ENCODE measurements at places on chromosomes 1 and 21. TPM values are rescaled to one million over a fixed set of nuclear protein-coding genes. Genes with fewer than 3 reads are reported as not detected.

Gene SPRR2E
- total RNA-seq = not detected

Gene TFF2
- not detected for total RNA-seq

Gene ANKRD65
- 8.1 TPM for total RNA-seq

Gene S100A7A
- not detected for total RNA-seq

Gene FGR
- total RNA-seq = 13.0 TPM

Gene C8B
- not detected for total RNA-seq

Gene GBP7
- not detected for total RNA-seq

Gene PAQR6
- total RNA-seq = 2.5 TPM

Gene SLC6A9
- 10.3 TPM for total RNA-seq

GRCh38 chr1:108750476-108751181, 4.2 kb downstream of the STXBP3 start:
- DNase-seq = no peak

GRCh38 chr1:56501888-56502287, 77.5 kb downstream of the PLPP3 start:
- DNase-seq = no peak

DNA sequence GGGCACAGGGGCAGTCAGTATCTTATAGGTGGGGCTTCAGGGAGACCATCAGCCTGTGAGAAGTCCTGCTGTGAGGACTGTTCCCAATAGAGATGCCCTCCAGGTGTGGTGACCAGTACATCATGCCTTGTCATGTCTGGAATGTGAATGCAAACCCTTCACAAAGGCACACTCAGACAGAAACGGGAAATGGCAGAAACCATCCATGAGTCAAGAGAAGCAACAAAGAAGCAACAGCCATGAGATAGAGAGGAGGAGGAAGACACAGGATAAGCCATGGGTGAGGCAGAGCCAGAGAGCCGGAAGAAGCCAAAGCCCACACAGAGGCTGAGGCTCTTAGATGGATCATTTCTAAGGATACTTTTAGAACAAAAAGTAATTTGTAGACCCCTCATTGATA, 20.1 kb upstream of the ZP4 start:
- no peak for DNase-seq

DNA sequence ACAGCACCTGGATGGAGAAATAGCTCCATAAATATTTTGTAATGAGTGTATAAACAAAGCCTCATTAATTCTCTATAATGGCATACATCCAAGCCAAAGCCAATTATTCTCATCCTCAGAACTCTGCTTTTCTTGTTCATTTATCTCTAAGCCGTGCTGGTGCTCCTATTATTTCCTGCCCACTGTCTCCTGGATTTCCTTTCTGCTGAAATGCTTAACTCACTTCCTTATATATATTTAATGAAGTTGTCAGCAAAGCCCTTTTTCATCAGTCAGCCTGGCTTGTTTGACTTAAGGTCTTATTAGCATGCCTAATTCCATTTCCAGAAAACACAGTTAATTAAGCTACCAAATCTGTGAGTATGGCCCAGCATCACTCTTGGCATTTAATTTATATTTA, 93.4 kb downstream of the SLC25A24 start:
- no peak for DNase-seq

DNA sequence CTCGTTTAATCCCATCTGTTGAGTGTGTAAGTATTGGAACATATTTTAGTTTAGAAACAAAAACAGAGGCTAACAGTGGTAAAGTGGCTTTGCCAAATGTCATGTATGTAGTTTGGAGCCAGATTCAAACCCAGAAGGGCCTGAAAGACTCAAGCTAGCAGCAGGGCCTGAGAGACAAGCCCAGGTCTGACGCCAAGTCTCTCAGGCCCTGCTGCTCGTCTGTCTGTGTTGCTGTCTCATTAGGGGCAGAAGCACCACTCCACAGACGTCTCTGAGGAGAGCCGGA, 8.3 kb downstream of the CITED4 start:
- no peak for DNase-seq

- DNase-seq = no peak
Observed at GRCh38 chr1:114189398-114189797, 35.7 kb upstream of the SYT6 start.

GRCh38 chr21:21722731-21723130, 724.5 kb downstream of the NCAM2 start:
- no peak for DNase-seq

GRCh38 chr1:183756326-183756725, 48.6 kb upstream of the RGL1 start:
- no peak for DNase-seq

GRCh38 chr21:26914557-26914956, 52.3 kb downstream of the ADAMTS5 start:
- no peak for DNase-seq

DNA sequence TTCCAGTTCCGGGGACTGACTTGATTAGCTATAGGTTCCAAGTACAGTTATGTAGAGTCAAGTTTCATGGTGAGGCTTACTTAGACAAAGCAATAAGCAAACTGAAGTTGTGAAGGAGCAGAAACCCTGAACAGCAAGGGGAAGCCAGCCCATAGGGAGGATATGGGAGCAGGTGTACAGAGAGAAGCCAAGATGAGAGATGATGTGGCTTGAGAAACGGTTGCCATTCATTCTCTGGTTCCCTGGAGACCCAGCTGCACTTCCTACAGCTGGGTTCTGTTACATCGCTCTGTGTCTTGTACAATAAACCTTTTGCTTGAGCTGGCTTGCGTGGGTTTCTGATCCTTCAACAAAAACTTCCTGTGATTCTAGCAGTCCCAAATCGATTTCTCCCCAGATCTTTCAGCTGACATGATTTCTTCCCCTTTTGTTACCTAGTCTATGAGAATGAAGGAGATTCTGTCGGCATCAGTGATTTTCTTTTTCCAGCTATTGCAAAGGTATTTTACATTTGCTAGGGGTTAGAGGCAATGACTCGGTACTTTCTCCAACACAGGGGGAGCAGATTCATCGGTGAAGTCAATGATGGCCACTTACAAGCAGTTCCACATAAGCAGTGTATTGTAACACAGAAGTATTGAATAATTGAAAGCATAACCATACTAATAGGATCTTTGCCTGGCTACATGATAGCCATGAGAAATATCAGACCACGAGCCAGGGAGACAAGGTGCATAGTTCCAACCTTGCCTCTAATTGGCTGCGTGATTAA, 67.3 kb downstream of the URB2 start:
- no peak for DNase-seq

DNA sequence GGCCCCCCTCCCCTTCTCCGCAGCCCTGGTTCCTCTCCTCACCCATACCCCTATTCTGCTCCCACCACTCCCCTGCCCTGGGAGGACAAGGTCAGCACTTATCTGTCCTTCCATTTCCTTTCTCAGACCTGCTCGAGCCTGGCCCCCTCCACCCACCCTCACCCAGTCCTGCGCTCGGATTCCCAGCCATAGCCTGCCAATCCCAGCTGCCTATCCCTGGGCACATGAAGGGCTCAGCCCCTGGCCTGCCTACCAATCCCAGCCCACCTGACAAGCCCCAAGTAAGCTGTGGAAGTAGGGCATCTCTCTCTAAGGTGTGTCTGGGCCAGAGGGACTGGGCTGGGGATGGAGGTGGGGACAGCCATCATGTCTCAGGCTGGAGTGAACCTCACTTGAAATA, 5.4 kb downstream of the BLACAT1 start:
- DNase-seq = no peak

GRCh38 chr1:235503403-235504121, 690 bp downstream of the B3GALNT2 start:
- DNase-seq = no peak

GRCh38 chr1:162561616-162562469, at the start of gene UAP1:
Gene UAP1 (plus strand): TSS chr1:162561722. CDS start chr1:162566069, 4,347 bp downstream.
- no peak for DNase-seq

DNA sequence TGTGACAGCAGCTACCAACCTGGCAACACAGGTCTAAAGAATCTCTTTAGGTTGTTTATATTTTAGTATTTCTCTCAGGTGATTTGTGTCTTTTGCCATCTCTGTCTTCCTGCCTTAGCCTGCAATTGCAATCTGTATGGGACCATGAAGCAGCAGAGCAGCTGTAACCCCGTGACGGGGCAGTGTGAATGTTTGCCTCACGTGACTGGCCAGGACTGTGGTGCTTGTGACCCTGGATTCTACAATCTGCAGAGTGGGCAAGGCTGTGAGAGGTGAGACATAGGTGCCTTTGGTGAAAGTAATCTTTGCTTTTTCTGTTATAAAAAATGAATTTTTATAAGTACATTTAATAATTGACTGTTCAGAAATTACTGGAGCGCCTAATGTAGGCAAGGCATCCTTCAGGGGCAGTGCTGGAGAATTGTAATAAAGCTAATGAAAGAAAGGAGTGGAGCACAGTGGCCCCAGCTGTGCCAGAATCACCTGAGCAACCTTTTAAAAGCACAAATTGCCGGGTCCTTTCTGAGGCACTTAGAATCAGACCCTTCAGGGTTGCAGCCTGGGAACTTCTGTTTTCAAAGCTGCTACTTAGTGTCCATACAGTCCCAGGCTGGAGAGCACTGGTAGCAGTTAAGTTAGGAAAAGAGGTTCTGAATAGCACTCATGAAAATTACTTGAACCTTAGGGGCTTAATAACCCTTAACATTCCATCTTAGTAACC, 60.6 kb upstream of the LAMC2 start:
- no peak for DNase-seq

DNA sequence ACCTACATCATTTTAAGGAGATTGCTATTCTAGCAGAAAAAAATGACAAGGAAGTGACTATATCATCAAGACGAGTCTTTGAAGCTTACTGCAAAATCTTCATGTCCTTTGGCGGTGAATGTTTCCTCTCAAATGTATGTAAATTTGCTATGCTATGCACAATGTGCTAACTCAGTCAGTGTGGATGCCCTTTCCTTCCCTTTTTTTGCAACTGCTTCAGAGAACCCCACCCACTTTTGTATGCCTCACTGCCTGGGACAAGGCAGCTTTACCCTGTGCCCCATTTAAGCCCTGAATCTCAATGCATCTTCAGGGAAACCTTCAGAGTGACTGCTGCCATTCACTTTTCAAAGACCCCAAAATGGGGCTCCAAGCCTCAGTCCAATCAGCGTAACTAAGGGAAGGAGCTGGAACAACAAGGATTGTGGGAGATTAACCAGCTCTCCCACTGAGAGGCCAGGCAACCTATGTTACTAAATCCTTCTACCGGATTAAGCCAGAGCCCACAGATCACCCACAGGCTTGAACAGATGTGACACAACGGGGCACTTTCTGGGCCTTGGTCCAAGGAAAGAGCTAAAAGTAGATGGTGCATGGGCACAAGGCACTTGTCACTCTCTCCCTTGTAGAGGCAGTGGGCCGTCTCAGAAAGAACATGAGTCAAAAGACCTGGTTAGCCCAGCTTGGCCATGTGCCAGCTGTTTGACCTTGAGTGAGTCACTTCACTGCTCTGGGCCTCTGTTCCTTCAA, 154.4 kb downstream of the PLPP3 start:
- no peak for DNase-seq

GRCh38 chr21:36799869-36800268, 101.0 kb downstream of the SIM2 start:
- no peak for DNase-seq

DNA sequence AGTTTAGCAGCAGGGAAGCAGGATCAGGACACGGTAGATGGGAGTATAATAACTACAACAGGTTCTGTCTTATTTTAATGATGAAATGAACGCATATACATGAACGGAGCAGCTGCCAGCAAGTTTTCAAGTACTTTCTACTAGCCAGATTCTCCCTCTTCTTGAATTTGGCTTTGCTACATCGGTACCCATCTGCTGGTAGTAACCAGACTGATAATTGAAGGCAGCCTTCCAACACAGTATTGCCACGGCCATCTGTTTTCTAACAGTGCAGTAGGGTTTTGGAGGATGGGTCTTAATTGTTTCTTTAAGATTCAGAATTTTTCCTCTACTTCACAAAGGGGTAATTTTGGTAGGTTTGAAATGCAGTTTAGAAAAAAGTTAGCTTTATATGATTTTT, 33.4 kb downstream of the CENPF start:
- no peak for DNase-seq

GRCh38 chr1:183135336-183135735, 50.7 kb upstream of the LAMC2 start:
- DNase-seq = no peak

GRCh38 chr1:160621633-160622413, 25.0 kb downstream of the SLAMF1 start:
- DNase-seq = peak; percentile 60

DNA sequence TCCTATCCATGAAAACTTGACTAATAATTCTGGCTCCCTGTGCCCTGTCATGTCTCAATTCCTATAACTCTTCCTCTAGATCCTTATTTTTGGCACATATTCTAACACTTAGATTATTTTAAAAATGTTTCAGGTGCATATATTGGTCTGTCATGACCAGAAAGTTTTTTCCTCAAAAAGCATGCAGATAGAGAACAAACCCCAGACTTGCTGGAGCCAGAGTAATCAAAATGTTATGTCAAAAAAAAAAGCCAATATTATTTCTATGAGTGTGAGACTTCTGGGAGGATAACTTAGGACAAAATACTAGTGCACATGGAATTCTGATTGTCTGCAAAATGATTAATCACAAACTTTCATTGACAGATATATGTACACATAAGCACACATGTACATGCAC, 135.1 kb upstream of the MROH9 start:
- DNase-seq = no peak

GRCh38 chr1:2085080-2085479, 34.9 kb downstream of the PRKCZ start:
- DNase-seq = no peak

GRCh38 chr21:17334484-17334883, 178.4 kb upstream of the CXADR start:
- DNase-seq = no peak

GRCh38 chr1:159056069-159056698, 20.4 kb downstream of the AIM2 start:
- no peak for DNase-seq

GRCh38 chr1:45498279-45498678, 1.6 kb downstream of the CCDC163 start:
- DNase-seq = no peak

- DNase-seq = no peak
Observed at GRCh38 chr1:243260221-243260880, 4.5 kb downstream of the SDCCAG8 start.

DNA sequence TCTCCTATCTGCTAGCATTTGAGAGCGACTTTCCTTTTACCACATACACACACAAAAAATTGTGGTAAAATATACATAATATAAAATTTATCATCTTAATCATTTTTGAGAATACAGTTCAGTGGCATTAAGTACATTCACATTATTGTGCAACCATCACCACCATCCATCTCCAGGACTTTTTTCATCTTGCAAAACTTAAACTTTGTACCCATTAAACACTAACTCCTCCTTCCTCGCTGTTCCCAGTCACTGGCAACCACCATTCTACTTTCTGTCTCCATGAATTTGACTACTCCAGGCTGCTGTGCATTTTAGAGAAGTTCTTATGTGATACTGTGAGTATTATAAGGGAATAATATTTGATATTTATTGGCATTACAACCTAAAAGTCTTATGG, 181.3 kb downstream of the C1orf21 start:
- DNase-seq = no peak

GRCh38 chr1:211713231-211713630, 37.8 kb upstream of the NEK2 start:
- DNase-seq = no peak

GRCh38 chr1:94416901-94417727, 1.1 kb upstream of the ABCD3 start:
- no peak for DNase-seq

All from esophagus muscularis mucosa (tissue), 4 donors.